ENCODE measurements at places on chromosomes 6 and 20. TPM values are rescaled to one million over a fixed set of nuclear protein-coding genes. Genes with fewer than 3 reads are reported as not detected.

GRCh38 chr20:2528671-2529271, 7.6 kb upstream of the TMC2 start:
- DNase-seq: no peak

DNA sequence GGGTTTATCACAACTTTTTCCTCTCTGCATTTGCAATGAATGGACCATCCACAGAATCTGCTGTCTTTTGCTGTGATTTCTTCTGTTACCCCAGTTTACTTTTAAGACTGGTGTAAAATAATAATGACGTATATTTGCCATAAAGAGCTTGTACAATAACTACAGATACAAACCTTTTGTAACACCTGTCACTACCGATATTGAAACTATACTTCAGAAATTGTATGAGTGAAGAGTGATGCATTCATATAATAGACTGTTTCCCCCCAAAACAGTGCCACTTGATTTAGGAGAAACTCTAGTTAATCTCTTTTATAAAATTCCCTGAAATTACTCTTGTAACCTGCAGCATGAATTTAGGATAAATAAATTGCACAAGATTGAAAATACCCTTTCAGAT, 26.4 kb upstream of the PIM1 start:
- DNase-seq: no peak

DNA sequence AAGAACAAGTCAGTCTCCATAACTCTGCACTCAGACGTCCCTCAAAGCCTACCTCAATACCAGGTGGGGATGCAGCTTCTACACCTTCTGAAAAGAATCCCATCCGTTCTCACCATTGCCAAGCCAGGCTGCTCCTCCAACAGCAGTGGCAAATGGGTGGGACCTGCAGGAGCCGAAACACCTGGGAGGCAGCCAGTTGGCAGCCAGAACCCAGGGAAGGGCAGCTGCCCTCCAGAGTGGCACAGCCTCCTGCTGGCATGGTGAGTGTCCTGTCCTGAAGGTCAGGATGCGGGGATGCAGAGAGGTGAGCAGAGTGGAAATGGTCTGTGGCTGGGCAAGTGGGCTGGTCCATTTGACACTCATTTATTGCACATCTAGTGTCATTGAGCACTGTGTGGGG, 210.6 kb upstream of the CDH4 start:
- DNase-seq: no peak

DNA sequence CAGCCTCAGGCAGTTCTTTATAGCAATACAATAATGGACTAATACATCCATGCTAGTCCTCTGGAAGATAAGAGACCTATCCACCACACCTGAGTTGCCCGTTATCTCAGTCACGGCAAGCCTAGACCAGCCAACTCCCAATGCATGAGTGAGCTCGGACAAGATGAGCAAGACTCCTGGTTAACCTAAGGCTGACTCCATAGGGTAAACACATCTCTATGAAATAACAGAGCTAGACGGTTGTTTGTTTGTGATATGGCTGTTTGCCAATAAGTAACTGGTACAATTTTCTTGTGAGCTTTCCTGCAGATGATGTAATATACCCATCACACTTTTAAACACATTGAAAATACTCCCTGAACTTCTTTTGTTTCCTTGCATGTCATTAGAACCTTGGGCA, 70.6 kb upstream of the PHACTR1 start:
- no peak for DNase-seq

DNA sequence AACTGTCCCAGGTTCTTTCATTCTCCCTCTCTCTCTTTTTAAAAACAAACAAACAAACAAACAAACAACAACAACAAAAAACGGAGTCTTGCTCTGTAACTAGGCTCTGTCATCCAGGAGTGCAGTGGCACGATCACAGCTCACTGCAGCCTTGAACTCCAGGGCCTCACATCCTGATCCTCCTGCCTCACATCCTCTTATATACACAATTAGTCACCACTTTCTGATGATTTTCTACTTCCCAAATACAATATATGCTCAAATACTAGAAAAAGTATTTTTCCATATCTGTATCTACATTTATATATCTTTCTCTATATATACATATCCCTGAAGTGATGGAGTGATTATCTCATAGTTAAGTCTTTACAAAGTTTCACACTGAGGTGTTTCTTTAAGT, 170.7 kb downstream of the EPHA7 start:
- no peak for DNase-seq

DYNLT2 gene
- total RNA-seq: 0.85 TPM

FOXA2 gene
- not detected for total RNA-seq

SAPCD1 gene
- total RNA-seq: 0.78 TPM

BEND3 gene
- 2.0 TPM for total RNA-seq

HLA-DQA1 gene
- not detected for total RNA-seq

Data from pulmonary artery endothelial cell (primary cell).